ENCODE measurements at places on chromosomes 11 and 22.
A peak's percentile ranks its signal among the peaks of the same experiment; 100 is the strongest.

- ATAC-seq, result no peak
These were observed 342.8 kb upstream of the MTNR1B start for GRCh38 chr11:92626624-92627023.

DNA sequence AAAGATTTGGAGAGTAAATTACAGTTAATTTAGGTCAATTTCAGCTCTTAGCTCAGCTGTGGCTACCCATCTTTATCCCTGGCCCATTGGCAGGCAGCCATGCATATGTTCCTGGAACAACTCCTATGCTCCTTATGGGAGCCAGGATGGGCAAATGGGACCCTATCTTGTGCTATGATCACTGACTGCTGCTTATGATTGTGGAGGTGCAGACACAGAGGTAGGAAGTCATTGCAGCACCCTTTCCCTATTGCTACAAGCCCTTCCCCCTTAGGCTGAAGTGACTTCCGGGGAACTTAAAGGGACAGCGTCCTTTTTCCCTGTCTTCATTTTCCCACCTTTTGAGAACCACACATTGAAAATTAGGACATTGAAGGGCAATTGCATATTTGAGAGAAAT is 112.7 kb downstream of the FCHSD2 start:
- ATAC-seq, result peak; percentile 18

GRCh38 chr11:65454311-65454695 is 31.7 kb downstream of the NEAT1 start:
- no peak for ATAC-seq

- ATAC-seq, result no peak
These were observed 15.4 kb downstream of the ASRGL1 start for GRCh38 chr11:62352355-62353336.
